ENCODE measurements at places on chromosomes 11 and 22.

- DNase-seq, result no peak
Measured at GRCh38 chr22:48222742-48223487, 1460.5 kb downstream of the TBC1D22A start.

- DNase-seq, result no peak
Measured at GRCh38 chr11:45266676-45267020, 19.5 kb downstream of the SYT13 start.

DNA sequence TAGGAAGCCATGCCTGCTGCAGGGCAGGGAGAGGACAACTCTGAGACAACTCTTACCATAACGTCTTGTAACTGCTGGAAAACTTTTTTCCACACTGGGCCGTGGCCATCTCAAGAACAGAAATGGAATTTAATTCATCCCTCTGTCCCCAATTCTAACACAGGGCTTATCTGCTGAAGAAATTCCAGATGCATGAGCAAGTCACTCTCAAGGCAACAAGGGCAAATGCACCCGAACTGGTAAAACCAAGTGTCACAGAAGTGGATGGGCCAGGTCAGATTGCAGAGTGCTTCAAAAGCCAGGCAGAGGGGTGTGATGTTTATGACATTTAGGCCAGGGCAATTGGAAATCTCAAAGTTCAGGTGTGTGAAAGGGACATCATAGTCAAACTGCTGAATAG lies 7.4 kb downstream of the SMPD1 start:
- no peak for DNase-seq

- no peak for DNase-seq
Measured at GRCh38 chr22:44336962-44337677, 24.4 kb upstream of the SHISAL1 start.

GRCh38 chr22:22533417-22533816 lies 13.3 kb upstream of the ZNF280A start:
- DNase-seq, result no peak

DNA sequence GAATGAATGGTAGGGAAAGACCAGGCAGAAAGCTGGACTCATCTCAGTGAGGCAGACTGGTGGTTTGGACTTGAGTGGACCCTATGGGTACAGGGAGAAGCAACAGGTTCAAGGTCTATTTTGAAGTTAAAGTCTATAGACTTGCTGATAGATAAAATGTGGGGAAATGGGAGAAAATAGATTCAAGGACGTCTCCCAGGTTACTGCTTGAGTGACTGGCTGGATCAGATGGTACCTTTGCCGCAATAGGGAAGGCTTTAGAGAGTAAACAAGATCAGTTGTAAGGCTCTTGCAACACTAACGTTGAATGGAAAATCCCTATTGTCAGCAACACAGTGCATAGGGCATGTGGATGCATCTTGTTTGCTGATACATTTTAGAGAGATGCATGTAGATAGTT lies 27.4 kb downstream of the SEZ6L start:
- DNase-seq, result no peak

DNA sequence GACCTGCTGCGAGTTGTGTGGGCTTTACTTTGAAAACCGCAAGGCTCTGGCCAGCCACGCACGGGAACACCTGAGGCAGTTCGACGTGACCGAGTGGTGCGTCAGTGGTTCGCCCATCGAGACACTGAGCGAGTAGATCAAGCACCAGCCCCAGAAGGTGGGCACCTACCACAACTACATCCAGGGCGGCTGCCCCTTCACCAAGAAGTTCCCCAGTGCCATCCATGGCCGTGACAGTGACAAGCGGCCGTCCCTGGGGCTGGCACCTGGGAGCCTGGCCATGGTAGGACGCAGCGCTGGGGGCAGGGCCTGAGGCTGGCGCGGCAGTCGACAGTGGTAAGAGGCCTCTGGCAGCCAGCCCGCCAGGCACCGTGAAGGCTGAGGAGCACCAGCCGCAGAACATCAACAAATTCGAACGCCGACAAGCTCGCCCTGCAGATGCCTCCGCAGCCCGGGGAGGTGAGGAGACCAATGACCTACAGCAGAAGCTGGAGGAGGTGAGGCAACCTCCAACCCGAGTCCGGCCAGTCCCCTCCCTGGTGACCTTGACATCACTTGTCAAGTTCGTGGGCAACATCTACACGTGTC lies 545.2 kb upstream of the CCDC179 start:
- DNase-seq, result no peak

- DNase-seq, result no peak
Measured at GRCh38 chr11:19735909-19736498, 23.4 kb downstream of the NAV2 start.

DNA sequence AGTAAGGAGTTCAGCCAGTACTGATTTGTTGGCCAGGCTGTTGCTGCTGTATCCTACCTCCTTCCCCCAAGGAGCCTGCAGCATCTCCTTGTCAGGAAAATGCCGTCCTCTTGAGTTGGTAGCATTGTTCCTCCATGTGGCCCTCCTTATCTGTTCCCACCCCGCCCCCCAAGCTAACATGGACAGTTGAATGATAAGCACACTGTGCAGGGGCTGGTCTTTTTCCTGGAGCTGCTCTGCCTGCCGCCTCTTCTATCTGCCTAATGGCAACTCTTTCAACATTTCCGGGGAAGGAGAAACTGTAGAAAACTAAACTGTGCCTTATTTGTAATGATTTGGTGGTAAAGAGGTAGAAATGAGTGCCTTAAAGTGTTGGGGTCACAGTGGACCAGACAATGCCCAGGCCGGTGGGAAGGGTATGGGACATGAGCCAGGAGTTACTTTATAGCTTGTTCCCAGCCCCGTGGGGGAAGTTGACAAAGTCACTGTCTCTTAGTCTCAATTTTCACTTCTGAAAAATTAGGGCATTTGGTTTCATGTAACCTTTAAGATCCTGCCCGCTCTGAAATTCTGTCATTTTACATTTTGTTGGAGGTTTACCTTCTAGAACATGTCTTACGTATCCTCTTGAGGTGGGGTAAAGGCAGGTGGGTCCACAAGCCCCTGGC lies 4.5 kb downstream of the FAM118A start:
- no peak for DNase-seq

DNA sequence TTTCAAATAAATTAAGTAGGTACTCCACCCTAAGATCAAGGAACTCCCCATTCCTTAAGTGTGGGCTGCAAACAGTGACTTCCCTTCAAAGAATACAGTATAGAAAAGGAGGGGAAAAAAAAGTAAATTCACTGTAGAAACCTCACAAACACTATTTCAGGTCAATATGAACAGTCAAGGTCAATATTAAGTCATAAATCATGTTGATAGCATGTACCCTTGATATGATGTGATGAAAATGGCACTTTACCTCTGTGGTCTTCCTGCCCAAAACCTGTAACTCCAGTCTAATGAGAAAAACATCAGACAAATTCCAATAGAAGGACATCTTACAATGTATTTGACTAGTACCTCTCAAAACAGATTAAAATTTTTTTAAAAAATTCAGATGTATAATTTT lies 8.2 kb downstream of the CKAP5 start:
- no peak for DNase-seq
